Dermis lymphatic vessel endothelial cell (primary cell): ENCODE measurements at places on chromosomes 6 and 20. TPM values are rescaled to one million over a fixed set of nuclear protein-coding genes. Genes with fewer than 3 reads are reported as not detected.

Gene PERP
- total RNA-seq = 15.8 and 19.0 TPM in 2 replicates

Gene PKIB
- 0.17 TPM in 1 of 2 replicates, not detected in the other for total RNA-seq

Gene ADTRP
- 0.09 and 0.11 TPM in 2 replicates for total RNA-seq

Gene C6orf52
- total RNA-seq = 0.26 TPM in 1 of 2 replicates, not detected in the other

Gene TFEB
- 7.7 and 7.8 TPM in 2 replicates for total RNA-seq

Gene ACTL10
- 0.87 and 0.95 TPM in 2 replicates for total RNA-seq

Gene CDYL
- total RNA-seq = 26.7 and 27.6 TPM in 2 replicates

Gene OR12D3
- not detected in 2 replicates for total RNA-seq

Gene HSPA12B
- 5.9 and 14.2 TPM in 2 replicates for total RNA-seq

Gene XKR7
- under 0.01 TPM in 1 of 2 replicates, not detected in the other for total RNA-seq

Gene UNC93A
- total RNA-seq = not detected in 2 replicates

Gene ESF1
- 5.9 and 11.1 TPM in 2 replicates for total RNA-seq

Gene ZSWIM3
- total RNA-seq = 7.4 and 9.4 TPM in 2 replicates

Gene C20orf202
- under 0.01 and 0.17 TPM in 2 replicates for total RNA-seq

Gene ZNF311
- total RNA-seq = under 0.01 and 0.17 TPM in 2 replicates

Gene SLPI
- 0.69 TPM in 1 of 2 replicates, not detected in the other for total RNA-seq

Gene TENT5A
- 2.0 and 7.3 TPM in 2 replicates for total RNA-seq

Gene MAD2L1BP
- total RNA-seq = 15.8 and 17.2 TPM in 2 replicates

Gene C20orf204
- total RNA-seq = 3.3 and 5.8 TPM in 2 replicates

Gene IBTK
- total RNA-seq = 43.2 and 44.6 TPM in 2 replicates

Gene SIRPG
- total RNA-seq = not detected in 2 replicates

Gene PI16
- total RNA-seq = under 0.01 TPM in 1 of 2 replicates, not detected in the other

Gene CD109
- total RNA-seq = 3.8 and 3.9 TPM in 2 replicates

Gene DPPA5
- total RNA-seq = not detected in 2 replicates

Gene RIPPLY2
- total RNA-seq = 0.17 TPM in 1 of 2 replicates, not detected in the other

Gene LCA5
- 1.6 and 2.9 TPM in 2 replicates for total RNA-seq

Gene MRAP2
- total RNA-seq = 6.4 and 8.9 TPM in 2 replicates

Gene MOXD1
- total RNA-seq = 0.22 TPM in 1 of 2 replicates, not detected in the other

Gene PDE7B
- 4.5 and 18.2 TPM in 2 replicates for total RNA-seq

Gene PIGU
- total RNA-seq = 2.5 and 4.4 TPM in 2 replicates

Gene IFNGR1
- 95.1 and 109 TPM in 2 replicates for total RNA-seq

Gene IL17A
- total RNA-seq = not detected in 2 replicates

Gene SLC4A11
- total RNA-seq = 7.8 and 8.9 TPM in 2 replicates

Gene ELOVL2
- under 0.01 TPM in 1 of 2 replicates, not detected in the other for total RNA-seq

Gene FERMT1
- total RNA-seq = under 0.01 TPM in 2 replicates

Gene COL9A1
- not detected in 2 replicates for total RNA-seq

Gene ABHD16B
- not detected in 2 replicates for total RNA-seq

Gene PDYN
- not detected in 2 replicates for total RNA-seq

Gene NKAPL
- 0.26 and 0.43 TPM in 2 replicates for total RNA-seq

Gene KCNK5
- total RNA-seq = not detected in 2 replicates

Gene ESR1
- total RNA-seq = not detected in 2 replicates

Gene CRISP2
- total RNA-seq = not detected in 2 replicates

Gene SLC26A8
- not detected in 2 replicates for total RNA-seq

Gene C20orf173
- not detected in 2 replicates for total RNA-seq

Gene RFX6
- not detected in 2 replicates for total RNA-seq

Gene LY6G5C
- total RNA-seq = 1.4 and 1.5 TPM in 2 replicates

Gene GGTLC1
- total RNA-seq = not detected in 2 replicates

Gene C6orf132
- under 0.01 TPM in 2 replicates for total RNA-seq

Gene LINC00237
- total RNA-seq = not detected in 2 replicates

Gene EFHC1
- 5.7 and 12.1 TPM in 2 replicates for total RNA-seq

Gene PLCB1
- total RNA-seq = 16.6 and 20.0 TPM in 2 replicates

Gene ADGRF5
- 79.2 and 126 TPM in 2 replicates for total RNA-seq

Gene TEAD3
- total RNA-seq = 0.17 and 0.22 TPM in 2 replicates

Gene HACE1
- 15.0 and 17.0 TPM in 2 replicates for total RNA-seq
